Occipital lobe (tissue), 3 donors: ENCODE measurements at places on chromosomes 7 and 10.
A peak's percentile ranks its signal among the peaks of the same experiment; 100 is the strongest.

- no peak for DNase-seq
These were observed 33.3 kb downstream of the CHCHD3 start for GRCh38 chr7:133048589-133048988.

GRCh38 chr10:5588603-5589002 lies 63.8 kb downstream of the CALML3 start:
- no peak for DNase-seq

GRCh38 chr10:131312478-131312836 lies 936 bp upstream of the TCERG1L start:
- DNase-seq = no peak

DNA sequence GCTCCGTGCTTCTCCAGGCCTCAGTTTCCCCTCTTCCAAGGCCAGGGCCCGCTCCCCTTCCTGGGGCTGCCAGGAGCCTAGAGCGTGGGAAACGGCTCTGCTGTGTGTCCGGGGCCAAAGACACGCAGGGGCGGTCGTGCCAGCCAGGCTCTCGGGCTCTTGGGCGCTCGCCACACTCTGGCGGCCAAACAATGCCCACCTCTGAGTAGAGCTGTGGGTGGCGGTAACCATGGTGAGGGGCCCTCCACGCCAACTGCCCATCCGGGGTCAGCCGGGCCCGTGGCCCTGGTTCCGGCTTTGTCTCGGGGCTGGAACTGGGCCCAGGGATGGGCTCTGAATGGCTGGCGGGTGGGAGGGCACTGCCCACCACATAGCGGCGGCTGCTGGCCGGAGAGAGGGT lies 16.0 kb downstream of the GRIFIN start:
- DNase-seq = peak; percentile 32

GRCh38 chr10:125187238-125188194 lies 27.2 kb upstream of the CTBP2 start:
- no peak for DNase-seq

DNA sequence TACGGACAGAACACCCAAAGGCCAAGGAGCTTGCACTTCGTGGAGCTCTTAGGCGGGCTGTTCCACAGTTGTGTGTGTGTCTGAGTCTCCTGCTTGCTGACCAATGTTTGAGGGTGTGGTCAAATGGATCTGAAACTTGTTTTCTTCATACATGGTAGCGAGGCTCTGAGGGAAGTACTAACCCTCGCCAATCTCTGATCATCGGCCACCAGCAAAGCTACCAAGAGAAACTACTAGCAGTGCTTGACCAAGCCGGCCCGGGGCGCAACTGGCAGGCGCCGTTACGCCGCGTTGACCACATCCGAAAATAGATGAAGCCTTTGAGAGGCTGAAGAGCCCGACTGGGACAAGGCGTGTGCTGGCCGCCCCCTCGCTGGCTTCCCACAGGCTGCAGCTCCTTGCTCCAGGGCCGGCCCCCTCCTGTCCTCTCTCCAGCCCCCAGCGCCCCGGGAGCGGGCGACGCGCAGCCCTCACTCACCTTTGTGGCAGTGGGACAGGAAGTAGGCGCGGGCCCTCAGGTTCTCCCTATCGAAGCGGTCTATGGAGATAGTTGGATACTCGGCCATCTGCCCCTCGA lies 384 bp downstream of the DCLRE1C start:
- DNase-seq = peak; percentile 50

DNA sequence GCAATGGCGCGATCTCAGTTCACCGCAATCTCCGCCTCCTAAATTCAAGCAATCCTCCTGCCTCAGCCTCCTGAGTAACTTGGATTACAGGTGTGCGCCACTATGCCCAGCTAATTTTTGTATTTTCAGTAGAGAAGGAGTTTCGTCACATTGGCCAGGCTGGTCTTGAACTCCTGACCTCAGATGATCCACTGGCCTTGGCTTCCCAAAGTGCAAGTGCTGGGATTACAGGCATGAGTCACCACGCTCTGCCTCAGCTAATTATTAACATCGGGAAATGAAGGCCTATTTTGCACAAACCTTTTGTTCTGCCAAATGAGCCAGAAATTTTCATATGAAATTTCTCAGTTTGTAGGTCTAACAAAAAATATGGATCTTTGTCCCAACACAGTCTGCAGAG lies 106.7 kb upstream of the ODAD2 start:
- no peak for DNase-seq

DNA sequence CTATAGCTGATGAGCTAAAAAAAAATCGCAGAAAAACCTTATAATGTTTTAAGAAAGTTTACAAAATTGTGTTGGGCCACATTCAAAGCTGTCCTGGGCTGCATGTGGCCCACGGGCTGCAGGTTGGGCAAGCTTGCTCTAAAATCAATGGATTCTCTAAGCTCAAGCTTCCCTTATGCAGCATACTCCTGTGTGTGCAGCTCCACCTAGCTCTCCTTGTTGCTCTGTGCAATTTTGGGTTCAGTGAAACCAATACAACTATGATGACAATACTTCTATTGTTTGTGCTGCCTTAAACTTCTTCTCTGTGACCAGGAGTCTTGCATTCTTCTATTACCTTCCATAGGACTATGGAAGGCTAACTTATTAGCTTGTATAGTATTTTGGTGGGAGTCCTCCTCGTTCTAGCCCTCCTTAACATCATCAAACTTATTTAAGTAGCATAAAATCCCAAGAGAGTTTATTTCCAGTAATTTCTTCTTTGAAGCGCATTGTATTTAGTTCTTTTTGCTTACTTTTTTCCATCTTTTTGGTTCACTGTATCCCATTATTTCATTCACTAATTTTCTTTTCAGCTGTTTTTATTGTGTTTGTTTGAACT lies 170.9 kb upstream of the SMIM30 start:
- no peak for DNase-seq

- no peak for DNase-seq
These were observed 324.4 kb downstream of the KCNMA1 start for GRCh38 chr10:77313066-77313750.

GRCh38 chr7:158588085-158588877 lies 658 bp upstream of the PTPRN2 start:
- DNase-seq = no peak

DNA sequence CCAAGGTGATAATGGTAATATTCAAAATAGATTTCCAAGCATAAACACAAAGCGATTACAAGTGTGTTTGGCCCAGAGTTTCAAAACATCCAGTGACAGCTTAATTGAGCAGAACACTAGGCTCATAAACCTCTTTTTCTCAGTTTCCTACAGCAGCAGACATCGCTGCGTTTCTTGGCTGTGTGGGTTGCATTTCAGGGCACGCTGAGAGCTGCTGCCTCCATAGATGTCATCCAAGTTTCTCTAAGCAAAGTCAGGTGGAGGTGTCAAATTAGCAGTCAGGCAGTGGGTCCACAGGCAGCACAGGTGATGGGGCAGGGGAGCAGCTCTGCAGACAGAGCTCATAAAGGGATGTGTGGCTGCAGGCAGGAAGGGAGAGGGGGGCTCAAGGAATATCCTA lies 50.5 kb upstream of the COL13A1 start:
- no peak for DNase-seq

- DNase-seq = no peak
These were observed 49.5 kb upstream of the CACUL1 start for GRCh38 chr10:118804262-118804773.

GRCh38 chr10:3647074-3647473 lies 137.9 kb downstream of the KLF6 start:
- no peak for DNase-seq

- peak; percentile 63 for DNase-seq
These were observed 77.4 kb upstream of the PRR15 start for GRCh38 chr7:29486191-29486700.

GRCh38 chr7:92115821-92116220 lies 18.5 kb downstream of the CYP51A1 start:
- DNase-seq = no peak

- no peak for DNase-seq
These were observed 208.6 kb downstream of the ZNF365 start for GRCh38 chr10:62582804-62583208.

GRCh38 chr10:29998142-29998808 lies 61.1 kb downstream of the JCAD start:
- DNase-seq = peak; percentile 58

GRCh38 chr10:28668363-28669226 lies 8.7 kb upstream of the BAMBI start:
- no peak for DNase-seq

DNA sequence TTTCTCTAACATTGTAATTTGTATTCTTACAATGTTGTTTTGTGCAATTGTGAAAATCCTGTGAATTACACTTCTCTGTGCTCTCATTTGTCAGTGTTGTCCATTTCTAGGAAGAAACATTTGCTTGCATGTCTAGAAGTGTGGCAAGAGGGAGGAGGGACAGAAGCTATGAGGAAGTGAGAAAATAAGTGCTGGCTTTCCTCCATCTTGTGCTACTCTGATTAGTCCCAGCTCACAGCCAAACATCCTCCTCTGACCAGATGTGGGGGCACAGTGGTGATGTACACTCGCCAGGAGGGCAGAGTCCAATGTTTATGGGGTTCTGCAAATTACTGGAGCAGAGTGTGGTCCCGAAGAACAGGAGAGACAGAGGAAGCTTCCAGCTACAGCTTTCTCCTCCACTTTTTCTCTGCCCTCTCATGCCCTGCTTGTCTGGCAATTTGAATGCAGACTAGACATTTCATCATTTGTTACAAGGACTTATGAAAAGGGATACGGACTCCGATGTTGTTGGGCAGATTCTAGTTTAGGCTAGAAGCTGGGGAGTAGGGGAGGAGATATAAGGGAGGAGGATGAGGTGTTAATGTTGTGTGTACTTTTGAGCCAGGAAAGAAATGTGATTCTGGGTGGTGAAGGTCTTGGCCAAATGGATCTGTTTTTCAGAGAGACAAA lies 131.0 kb upstream of the C1GALT1 start:
- no peak for DNase-seq

DNA sequence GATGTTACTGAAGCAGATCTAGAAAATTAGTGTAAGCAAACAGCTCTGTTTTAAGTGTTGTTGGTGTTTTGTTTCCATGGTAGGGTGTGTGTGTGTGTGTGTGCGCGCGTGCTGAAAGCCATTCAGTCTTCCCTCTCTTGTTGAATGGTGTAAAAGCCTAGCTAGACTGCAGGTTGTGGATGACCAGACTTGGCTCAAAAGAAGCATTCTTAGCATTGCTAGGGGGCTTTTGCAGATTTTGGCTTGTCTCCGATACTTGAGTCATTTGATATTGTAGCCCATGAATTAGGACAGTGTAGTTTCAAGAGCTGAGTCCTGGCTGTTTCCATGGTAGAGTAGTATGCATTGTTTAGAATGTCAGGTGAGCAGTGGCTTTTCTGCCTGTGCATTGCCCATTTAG lies 99.1 kb downstream of the SND1 start:
- no peak for DNase-seq

- DNase-seq = no peak
These were observed 118.6 kb upstream of the ASAH2 start for GRCh38 chr10:50369931-50370330.

DNA sequence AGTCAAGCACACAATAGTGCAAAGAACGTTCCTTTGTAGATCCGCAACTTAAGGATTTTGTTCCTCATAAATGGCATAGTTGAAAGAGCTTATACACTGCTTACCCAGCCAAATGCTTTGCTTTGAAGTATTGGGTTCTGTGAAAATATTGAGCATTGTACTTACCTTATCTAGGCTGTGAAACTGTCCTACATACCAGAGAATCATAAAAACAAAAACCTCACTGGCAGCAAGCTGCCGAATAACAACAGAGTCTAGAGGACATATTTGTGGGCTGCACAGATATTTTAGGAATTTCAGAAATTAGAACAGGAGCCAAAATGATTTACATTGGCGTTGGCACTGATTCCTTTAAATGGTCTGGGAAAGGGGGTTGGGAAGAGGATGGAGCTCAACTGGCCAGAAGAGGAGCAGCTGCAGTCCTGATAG lies 174.8 kb downstream of the RTKN2 start:
- no peak for DNase-seq

DNA sequence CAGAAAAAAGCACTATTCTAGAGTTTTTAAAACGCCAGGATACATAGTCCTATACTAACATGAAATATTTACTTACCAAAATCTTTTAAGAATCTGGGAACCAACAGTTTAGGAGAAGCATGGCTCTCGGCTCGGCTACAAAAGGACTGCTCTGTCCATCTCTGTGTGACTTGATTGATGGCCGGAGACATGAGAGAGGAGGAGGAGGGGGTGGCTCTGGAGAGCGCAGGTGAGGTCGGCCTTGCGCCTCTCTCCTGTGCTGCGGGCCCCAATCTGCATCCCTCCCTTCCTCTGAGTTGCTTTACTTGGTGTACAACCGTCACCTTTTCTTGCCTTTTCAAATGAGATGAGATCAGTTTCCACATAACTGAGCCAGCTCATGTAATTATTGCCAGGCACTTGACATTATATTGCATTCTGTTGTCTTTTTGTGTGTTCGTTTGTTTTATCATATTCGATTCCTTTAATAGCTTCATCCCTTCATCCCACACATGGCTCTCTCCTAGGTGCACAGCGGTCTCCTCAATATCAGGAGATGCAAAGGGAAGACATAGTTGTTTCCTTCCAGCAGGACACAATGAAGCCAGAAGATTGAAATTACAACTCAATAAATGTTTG lies 87.8 kb upstream of the KLF6 start:
- no peak for DNase-seq

DNA sequence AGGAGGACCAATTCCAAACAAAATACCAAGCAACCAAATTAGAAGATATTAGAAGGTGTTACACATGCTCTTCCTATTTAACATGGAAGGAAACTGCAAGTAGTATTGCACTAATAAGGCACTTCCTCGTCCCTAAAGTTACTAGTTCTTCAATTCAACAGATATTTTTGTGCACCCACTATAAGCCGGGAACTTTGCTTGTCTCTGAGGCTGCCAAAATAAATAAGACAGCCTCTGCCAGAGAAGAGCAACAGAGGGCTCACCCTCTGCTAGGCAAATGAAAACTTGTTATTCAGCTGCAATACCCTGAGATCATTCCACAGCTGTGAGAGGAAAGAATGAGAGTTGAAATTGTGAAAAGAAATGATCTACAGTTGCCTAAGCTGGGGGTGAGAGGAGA lies 37.4 kb upstream of the GSAP start:
- no peak for DNase-seq

DNA sequence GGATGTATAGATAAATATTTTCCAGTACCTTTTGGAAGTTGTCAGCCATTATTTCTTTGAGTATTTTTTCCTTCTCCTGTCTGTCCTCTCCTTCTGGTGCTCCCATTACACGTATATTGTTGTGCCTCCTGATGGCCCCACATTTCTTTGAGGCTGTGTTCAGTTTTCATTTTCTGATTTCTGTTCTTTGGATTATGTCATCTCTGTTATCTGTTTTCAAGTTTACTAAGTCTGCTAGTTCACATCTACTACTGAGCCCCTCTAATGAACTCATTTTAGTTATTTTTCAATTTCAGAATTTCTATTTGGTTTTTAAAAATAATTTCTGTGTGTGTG lies 16.3 kb downstream of the RBM33 start:
- no peak for DNase-seq

DNA sequence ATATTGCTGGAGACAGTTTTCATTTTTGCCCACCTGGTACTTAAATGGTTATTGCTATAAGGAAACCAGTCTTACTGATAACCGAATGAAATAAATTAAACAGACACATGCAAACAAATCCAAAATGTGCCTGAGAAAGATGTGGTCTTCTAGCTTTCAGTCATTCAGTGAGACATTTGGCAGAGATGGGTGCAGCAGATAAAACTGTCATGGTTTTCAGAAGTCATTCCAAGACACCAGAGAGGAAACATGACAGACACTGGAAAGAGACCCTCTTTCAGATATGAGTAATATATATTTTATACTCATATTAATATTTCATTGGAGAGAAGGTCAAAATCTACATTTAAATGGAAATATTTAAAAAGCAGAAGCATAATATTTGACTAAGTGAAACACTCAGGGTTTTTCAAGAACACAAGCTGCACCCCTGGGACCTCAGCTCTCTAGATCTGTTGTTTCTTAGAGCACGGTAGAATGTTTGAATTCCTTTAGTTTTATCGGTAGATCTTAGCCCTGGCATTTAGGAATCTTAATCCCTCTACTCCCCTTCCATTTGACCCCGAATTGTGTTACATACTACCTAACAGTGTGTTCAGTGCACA lies 246.1 kb downstream of the AUTS2 start:
- DNase-seq = no peak
